Stimulated activated CD4-positive, alpha-beta T cell treated with anti-CD3 and anti-CD28 coated beads, Interleukin-1b, Interleukin-23, amount 100 ng/mL, for 24 hours (primary cell): ENCODE measurements at places on chromosomes 1 and 21.

- DNase-seq = no peak
Measured at GRCh38 chr21:45640001-45640887, 3.3 kb upstream of the PCBP3 start.

DNA sequence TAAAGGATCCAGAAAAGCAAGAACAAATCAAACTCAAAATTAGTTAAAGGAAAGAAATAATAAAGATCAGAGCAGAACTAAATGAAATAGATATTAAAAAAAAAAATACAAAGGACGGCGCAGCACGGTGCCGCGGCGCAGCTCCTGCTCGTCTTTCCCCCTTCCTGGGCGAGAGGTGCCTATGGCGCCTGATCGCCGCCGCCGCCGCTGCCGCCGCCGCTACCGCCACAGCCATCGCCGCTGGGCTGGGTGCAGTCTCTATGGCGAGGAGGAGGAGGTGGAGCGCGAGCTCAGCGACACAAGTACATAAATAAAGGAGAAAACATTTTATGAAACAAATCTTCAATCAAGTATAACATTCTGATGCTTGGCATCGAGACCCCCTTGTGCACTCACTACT, 77.6 kb upstream of the VANGL1 start:
- DNase-seq = no peak

DNA sequence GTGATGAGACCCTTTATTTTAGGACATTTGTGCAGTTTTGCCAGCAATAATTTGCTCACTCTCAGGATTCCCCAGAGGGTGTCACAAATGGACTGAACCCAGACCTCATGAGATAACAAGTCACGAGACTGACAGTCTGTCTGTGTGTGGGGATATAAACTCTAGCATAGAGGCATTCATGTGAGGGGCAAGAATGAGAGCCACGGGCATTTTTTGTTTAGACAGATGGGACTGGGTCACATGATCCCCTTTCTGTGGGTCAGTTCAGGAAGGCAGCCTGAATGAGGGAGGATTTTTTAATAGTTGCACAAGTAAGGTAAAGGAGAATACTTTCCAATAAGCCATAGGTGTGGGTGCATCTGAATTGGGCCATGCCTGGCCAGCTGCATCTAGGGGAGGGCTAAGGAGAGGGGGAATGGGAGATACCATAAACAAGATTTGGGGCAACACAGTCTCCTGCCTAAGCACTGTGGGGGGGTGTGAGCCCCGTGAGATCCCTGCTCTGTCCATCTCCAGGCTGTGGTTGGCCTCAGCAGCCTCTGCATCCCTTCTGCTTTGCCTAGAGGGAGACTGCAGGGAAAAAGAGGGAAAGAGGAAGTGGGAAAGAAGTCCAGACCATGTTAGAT, 66.6 kb downstream of the NAV1 start:
- DNase-seq = no peak

DNA sequence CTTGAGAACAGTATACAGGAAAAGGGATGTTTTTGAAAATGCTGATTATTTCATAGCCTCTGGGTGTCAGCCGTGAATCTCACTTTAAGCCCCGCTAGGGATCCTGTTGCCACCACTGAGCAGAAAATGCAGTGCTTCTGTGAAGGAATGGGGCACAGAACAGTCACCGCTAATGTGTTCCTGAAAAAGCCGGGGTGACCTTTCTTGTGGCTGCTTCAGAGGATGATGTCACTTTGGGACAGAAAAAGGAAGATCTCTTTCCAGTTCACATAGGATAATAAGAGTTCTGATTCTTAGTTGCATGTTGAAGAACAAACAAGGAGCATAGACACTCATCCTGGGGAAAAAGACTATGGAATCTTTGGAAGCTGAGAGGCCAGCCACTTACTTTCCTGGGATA, 349.6 kb downstream of the DISC1 start:
- DNase-seq = no peak

DNA sequence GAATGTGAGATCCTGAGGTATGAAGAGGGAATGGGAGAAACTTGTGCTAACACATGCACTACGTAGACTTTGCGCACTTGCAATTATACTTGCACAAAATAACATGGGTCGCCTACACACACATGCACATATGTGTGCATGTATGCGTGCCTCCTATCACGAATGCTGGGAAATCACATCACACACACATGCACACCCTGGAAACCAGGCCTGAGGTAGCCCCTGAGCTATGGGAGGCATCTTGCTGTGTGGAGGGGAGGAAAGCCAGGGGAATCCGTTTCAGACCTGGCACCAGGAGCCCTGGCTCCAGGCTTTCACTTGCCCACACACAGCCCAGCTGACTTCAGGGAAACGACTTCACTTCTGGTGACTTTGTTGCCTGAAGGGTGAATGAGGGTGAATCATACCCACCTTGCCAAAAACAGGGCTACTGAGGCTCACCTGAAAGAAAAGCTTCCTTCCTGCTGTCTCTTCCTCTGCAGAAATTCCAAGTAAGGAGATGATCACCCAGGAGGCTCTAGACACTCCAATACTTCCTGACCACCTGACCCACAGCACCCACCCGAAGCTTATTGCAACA, 136.0 kb upstream of the NGF start:
- DNase-seq = no peak

DNA sequence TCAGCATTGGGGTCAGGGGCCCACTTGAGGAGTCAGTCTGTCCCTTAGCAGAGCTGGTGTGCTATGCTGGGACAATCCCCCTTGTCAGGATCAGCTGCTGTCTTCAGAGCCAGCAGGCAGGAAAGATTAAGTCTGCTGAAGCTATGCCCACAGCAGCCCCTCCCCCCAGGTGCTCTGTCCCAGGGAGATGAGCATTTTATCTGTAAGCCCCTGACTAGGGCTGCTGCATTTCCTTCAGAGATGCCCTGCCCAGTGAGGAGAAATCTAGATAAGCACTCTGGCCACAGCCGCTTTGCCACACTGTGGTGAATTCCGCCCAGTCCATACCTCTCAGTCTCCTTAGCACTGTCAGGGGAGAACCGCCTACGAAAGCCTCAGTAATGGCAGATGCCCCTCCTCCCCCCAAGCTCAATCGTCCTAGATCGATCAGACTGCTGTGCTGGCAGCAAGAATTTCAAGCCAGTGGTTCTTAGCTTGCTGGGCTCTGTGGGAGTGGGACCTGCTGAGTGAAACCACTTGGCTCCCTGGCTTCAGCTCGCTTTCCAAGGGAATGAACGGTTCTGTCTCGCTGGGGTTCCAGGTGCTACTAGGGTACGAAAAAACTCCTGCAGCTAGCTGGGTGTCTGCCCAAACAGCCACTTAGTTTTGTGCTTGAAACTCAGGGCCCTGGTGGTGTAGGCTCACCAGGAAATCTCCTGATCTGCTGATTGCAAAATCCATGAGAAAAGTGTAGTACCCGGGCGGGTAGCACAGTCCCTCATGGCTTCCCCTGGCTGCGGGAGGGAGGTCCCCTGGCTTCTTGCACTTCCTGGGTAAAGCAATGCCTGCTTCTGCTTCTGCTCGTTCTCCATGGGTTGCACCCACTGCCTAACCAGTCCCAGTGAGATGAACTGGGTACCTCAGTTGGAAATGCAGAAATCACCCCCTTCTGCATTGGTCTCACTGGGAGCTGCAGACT, 25.1 kb upstream of the TP53BP2 start:
- DNase-seq = no peak

- DNase-seq = no peak
Measured at GRCh38 chr1:222357252-222357651, 190.7 kb downstream of the HHIPL2 start.

DNA sequence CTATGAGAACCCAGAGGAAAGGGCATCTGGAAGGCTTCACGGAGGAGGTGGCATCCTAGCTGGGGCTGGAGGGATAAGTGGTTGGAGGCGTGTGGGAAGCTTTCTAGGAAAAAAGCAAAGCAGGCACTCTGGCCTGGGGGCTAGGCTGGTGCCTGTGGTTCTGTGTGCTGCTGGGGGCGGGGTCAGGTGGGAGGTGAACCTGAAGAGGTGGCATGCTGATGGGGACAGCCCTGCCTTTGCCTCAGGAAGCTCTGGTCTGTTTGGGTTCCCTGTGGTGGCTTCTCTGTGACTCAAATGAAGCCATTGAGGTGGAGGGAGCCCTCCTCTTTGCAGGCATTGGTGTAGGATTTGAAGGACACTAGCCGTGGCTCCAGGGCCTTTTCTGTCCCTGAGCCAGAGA, 221.6 kb upstream of the POU3F1 start:
- no peak for DNase-seq
